ENCODE measurements at places on chromosomes 5 and 9.

- no peak for DNase-seq
These were observed 39.5 kb upstream of the TNFSF15 start for GRCh38 chr9:114845373-114845772.

DNA sequence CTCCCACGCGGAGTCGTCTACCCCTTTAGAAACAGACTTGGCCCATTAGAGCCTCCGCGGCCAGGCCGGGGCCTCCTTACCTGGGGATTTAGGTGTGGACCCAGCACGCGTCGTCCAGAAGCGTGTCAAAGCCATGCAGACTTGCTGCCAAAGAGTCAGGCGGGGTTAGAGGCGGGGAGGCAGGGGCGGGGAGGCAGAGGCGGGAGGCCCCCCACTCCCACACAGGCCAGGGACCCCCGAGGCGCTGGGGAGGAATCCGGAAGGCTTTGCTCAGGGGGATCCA lies 47.1 kb downstream of the HABP4 start:
- DNase-seq: no peak

DNA sequence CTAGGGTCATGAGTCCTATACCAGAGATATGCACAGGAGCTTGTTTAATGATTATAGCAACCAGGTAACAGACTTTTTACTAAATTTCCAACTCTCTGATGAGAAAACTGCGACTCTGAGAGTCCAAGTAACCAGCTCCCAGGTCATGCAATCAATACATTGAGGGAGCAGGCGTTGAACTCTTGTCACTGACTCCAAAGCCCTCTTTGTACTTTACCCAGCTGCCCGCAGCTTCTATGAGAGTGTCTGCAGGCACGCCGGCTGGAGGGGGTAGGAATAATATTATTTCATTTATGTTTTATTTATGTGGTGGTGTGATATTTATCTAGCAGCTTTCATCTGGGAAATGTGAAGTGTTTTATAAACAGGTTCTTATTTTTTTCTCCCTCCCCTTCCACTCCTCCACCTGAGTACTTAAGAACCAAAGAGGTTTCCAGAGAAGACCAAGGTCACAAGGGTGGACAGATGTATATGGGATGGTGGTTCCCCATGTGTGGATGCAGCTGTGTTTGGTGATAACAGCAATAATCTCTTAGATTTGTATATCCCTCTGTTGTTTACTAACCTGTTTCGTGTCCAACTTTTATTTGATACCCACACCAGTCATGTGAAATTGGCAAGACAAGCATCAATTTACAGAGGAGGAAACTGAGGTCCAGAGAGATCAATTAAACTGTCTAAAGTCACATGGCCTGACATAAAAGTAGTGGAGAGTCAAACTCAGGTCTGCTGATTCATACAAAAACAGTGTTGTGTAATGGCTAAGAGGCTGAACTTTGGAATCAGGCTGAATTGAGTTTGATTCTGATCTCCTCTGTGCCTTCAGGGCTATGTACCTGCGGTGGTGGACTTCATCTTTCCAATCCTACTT lies 140.2 kb upstream of the TRIM32 start:
- DNase-seq: no peak

- no peak for DNase-seq
These were observed 139.7 kb downstream of the C9orf152 start for GRCh38 chr9:110068212-110068611.

- DNase-seq: no peak
These were observed 13.9 kb upstream of the ADAMTSL1 start for GRCh38 chr9:18459962-18460584.

GRCh38 chr5:53022930-53023511 lies 33.9 kb downstream of the ITGA2 start:
- no peak for DNase-seq

Data from stimulated activated CD8-positive, alpha-beta memory T cell treated with anti-CD3 and anti-CD28 coated beads, Interleukin-7, amount 100 ng/mL, for 4 hours (primary cell).